ENCODE measurements at places on chromosomes 2 and 18. TPM values are rescaled to one million over a fixed set of nuclear protein-coding genes. Genes with fewer than 3 reads are reported as not detected.

DNA sequence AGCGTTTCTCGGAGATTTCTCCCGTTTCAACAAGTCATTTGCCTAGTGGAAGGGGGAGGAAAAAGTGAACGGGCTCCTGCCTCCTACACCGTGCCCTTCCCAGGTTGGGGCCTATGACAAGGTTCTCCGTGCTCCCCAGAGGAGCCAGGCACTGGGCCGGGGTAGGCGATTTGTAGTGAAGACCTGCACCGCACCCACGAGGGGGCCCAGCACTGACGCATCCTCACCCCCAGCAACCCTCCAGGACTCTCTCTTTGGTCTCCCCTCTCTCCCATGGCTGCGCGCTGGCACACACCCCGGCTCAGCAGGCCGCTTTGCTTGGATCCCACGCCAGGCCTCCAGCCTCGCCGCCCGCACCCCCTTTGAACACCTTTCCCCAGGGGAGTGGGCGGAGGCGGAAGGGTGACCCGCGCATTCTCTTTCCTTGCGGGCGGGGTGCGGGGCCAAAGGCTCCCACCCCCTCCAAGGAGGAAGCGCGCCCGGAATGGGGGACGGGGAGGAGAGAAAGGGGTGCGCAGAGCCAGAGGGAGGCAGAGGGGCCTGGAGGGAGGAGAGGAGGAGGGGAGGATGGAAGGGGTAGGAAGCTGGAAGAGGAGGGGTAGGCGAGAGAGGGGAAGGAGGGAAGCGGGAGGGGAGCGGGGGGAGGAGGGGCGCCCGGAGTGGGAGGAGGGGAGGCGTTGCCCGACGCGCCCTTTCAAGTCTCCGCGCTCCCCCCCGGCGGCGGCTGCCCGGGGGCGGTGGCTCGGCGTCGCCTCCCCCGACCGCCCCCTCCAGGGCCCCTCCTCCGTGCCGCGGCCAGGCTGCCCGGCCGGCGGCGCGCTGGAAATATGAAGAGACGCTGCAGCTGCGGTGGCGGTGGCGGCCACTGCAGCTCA lies at the start of gene APCDD1:
TSS of gene APCDD1 (plus strand) at position 830 of the 875 bp plus-strand sequence. CDS start 347 bp downstream, outside the sequence.
- DNase-seq: peak; percentile 93

- DNase-seq: peak; percentile 59
Measured at GRCh38 chr2:238119756-238120462, 18.6 kb upstream of the KLHL30 start.

CCDC74B gene
- 0.86 TPM for total RNA-seq

DNA sequence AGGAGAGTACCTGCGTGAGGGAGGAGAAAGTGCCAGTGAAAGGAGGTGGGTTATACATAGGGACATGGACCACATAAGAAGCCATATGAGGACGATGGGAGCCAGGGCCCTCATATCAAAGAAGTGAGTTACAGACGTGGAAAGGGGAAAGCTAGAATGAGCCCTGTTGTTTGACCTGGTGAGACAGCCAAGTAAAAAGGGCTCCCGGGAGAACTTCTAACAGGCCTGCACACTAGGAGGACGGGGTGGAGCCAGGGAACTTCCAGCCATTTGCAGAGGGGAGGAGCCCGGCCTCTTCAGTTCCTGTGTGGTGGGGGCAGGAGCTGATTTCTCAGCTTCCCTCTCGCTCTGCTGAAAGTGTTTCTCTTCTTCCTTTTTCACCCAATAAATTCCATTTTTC lies 84.1 kb upstream of the SLC66A3 start:
- DNase-seq: peak; percentile 69

DNA sequence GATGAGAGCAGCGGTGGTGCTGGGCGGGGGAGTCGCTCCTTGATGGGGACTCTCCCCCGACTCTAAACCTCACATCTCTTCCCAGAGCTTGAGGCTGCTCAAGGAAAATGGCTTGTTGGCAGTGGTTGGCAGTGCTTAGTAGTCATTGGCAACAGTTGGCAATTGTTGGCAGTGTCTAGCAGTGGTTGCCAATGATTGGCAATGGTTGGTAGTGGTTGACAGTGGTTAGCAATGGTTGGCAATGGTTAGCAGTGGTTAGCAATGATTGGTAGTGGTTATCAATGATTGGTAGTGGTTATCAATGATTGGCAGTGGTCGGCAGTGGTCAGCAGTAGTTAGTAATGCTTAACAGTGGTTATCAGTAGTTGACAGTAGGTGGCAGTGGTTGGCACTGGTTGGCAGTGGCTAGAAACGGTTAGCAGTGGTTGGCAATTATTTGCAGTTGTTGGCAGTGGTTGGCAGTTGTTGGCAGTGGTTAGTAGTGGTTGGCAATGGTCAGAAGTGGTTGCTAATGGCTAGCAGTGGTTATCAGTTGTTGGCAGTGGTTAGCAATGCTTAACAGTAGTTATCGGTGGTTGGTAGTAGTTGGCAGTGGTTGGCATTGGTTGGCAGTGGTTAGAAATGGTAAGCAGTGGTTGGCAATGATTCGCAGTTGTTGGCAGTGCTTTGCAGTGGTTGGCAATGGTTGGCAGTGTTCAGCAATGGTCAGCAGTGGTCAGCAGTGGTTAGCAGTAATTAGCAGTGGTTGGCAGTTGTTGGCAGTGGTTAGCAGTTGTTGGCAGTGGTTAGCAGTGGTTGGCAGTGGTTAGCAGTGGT lies 85.4 kb upstream of the OTOS start:
- no peak for DNase-seq

SCN7A gene
- 23.0 TPM for total RNA-seq

- DNase-seq: no peak
Measured at GRCh38 chr2:208594642-208595385, 188.2 kb downstream of the PTH2R start.

- no peak for DNase-seq
Measured at GRCh38 chr18:73679941-73680712, 467.5 kb downstream of the FBXO15 start.

DNA sequence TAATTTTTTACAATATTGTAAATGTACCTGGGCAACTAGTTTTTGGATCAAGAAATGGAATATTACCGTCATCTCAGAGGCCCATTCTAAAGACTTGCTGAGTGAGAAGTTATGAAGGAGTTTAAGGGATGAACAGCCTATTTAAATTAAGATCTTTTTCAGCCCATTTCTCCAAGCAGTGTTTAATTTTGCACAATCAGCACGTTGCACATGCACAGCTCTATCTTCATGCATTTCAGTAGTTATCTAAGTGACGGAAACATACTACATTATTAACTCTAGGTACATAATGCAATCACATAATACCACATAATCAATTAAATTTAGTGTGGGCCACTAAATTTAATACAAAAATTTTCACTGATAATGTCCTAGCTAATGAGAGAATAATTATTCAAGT lies 582.1 kb upstream of the DSEL start:
- DNase-seq: no peak

KIF1A gene
- total RNA-seq: 59.3 TPM

- DNase-seq: no peak
Measured at GRCh38 chr2:224312741-224313140, 89.2 kb downstream of the FAM124B start.

CFAP221 gene
- 3.7 TPM for total RNA-seq

DNA sequence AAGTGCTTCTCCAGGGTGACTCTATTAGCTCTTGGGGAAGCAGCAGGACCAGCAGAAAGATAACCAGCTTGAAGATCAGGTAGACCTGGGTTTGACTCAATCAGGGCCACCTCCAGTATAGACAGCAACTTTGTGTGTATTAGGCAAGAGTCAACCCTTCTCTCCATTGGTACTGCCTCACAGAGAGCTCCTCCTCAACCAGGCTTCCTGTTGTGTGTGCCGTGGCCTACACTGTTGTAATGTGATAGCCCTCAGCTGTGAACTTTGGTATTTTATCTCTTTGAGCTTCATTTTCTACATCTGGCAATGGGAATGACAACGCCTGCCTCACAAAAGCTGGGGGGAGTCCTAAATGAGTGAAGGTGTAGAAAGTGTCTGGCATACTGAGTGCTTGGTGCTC lies 17.0 kb upstream of the MAP3K20 start:
- no peak for DNase-seq

COLEC11 gene
- total RNA-seq: 67.8 TPM

DNA sequence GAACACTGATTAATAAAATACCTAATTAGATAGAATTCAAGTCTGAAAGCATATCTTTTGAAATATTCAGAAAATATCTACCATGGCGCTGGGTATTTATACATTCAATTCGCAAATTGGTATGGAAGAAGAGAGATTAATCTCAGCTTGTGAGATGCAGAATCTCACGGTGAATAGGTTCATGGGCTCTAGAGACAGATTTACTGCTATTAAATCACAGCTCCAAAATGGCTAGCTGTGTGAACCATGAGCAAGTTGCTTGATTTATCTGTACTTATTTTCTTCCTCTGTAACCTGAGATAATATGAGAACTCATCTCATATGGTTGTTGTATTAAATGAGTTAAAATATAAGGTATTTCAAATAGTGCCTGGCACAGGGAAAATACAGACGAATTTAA lies 556.7 kb downstream of the FBXO15 start:
- DNase-seq: no peak

DNA sequence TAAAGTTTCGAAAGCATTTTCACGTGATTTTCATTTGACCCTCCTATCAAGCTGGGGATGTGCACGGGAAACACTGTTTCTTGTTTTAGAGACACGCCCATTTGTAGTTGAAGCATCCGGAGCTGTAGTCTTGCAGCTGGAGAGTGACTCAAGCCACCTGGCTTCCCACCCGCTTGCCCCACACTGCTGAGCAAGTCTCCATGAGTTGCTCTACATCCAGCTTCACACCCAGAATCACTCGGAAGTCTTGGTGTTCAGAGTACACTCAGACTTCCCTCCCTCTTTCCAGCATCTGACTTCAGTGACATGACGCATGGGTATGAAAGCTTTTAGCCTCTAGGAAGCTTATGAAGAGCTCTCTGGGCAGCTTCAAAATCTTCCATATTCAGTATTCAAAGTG lies 262.4 kb downstream of the NBAS start:
- DNase-seq: no peak

DSC3 gene
- total RNA-seq: 0.03 TPM

- no peak for DNase-seq
Measured at GRCh38 chr2:65786007-65786717, 353.8 kb upstream of the SPRED2 start.

GULP1 gene
- 14.4 TPM for total RNA-seq

- no peak for DNase-seq
Measured at GRCh38 chr2:219174146-219174545, 2.6 kb downstream of the CNPPD1 start.

DNA sequence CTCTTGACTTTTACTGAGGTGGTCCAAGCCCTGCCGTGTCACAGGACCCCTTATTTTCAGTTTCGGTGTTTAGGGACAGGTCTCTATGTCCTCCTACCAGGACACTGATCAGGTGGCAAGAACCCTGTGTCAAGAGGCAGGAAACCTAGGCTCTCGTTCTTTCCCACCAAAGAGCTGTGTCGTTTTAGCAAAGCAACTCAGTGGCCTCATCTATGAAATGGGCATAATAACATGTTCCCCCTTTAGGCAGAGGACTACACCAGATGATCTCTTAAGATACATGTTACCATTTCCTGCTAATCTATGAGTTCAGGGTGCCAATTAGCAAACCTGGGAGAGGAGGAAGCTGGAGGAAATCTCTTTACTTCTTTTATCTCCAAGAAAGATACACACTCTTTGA lies 1.9 kb downstream of the RAB31 start:
- DNase-seq: no peak

DNA sequence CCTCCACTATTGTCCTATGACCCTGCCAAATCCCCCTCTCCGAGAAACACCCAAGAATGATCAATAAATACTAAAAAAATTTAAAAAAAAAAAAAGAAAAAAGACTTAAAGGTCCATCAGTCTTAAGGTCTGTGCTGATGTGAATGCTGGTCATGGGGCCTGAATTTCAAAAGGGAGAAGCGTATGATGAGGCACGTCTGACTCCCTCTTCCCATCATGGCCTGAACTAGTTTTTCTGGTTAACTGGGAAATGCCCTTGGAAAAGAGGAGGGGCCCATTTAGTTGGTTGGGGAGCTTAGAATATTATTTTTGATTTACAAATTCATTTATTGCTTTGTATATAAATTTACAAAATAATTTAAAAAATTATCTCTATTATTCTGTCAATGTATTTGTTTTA lies 291.0 kb upstream of the CDH19 start:
- no peak for DNase-seq

KRTCAP3 gene
- 1.3 TPM for total RNA-seq

- no peak for DNase-seq
Measured at GRCh38 chr2:146506851-146507250, 1338.0 kb upstream of the ACVR2A start.

NCKAP5 gene
- 7.3 TPM for total RNA-seq

DNA sequence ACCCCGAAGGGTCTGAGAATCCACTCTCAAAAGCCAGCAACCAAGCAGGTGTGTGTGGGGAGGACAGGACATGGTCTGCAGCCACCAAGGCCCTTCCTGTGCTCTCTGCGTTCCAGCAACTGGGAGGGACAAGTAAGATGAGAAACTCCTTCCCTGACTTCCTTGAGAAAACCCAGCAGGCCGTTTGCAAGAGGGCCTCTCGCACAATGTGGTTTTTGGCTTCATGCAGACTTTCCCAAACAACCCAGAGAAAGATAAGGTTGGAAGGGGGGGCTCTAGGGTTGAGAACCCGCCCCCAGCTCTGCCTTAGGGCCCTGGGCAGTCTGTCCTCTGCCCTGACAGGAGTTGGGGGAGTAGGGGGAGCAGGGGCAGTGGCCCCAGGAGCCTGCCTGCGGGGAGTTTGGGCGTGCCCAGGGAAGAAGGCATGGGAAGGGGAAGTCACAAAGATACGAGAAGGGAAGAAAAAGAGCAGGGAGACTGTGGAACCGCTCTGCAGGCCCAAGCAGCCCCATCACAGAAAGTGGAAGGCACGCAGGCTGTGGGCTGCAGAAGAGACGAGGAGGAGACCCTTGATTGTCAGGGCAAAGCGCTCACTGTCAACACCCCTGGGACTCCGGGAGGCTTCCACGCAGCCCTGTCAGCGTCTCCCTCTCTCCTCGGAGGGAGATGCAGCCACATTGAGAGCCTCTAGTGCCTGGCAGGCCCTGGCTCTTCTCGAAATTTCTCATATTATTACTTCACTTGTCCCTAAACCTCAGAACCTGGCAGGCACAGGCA lies 99.8 kb downstream of the SMAD7 start:
- DNase-seq: peak; percentile 87

GRCh38 chr18:22191923-22192322 lies 22.5 kb downstream of the GATA6 start:
- peak; percentile 58 for DNase-seq

MAB21L4 gene
- not detected for total RNA-seq

DNA sequence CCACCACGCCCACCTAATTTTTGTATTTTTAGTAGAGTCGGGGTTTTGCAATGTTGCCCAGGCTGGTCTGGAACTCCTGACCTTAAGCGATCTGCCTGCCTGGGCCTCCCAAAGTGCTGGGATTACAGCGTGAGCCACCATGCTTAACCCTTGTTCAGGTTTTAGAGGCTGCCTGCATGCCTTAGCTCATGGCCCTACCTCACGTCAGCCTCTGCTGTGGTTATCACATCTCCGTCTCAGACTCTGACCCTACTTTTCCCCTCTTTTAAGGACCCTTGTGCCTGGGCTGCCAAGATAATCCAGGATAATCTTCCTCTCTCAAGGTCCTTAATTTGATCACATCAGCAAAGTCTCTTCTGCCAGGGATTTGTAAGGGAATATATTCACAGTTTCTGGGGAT lies 98.2 kb upstream of the PMAIP1 start:
- no peak for DNase-seq

RPIA gene
- total RNA-seq: 9.1 TPM

GRCh38 chr2:148742373-148742772 lies 97.8 kb downstream of the EPC2 start:
- DNase-seq: no peak

Data from right cardiac atrium (tissue), 5 donors.